ENCODE measurements at places on chromosomes 2 and 18.

DNA sequence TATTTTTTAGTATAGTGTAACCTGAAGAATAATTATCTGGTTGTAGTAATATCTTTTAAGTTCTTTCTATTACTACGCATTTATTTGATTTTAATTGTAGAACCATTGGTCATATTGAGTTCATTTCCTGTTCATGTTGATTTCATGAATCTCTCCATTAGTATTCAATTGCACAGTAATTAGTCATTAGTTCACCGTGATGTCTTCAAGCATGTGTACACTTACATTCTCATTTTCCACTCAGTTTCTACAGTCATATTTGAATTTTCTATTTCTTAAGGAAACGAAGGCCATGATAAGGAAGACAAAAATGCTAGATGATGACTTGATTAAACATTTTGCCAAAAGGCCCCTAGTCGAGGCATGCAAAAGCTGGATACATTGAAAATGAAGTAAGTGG is 333.7 kb upstream of the FANCL start:
- DNase-seq = no peak

DNA sequence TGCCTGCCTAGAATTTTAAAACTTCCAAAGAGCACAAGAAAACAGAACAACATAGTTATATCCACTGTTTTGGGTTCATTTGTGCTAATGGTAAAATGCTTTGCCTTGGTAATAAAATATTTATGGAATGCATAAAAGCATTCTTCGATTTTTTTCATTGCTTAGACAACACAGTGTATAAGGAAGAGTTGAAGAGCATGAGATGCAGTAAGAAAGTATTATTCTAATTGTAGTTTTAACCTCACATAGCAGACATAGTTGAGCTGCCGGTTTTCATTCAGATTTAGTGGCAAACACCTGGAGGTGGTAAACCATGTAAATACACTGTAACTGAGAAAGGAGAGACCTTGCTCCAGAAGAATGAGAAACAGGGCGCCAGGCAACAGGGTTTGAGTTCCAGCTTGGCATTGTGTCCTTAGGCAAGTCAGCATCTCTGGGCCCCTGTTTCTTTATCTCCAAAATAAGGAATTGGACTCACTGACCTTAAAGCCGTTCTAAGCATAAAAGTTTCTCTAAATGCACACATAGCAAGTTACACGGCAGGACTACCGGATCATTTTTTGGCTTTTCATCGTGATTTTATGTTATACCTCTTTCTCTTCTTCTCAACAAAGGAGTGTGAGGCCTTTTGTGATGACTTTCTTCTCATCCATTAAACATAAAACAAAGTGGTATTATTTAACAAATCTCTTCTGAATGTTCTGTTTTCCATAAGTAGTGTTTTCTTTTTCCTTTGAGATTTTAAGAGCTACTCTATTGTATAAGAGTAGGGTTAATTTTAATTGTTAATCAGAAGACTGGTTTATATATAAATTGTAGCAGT is 7.9 kb downstream of the UGP2 start:
- DNase-seq = no peak

GRCh38 chr2:106853631-106854030 is 32.3 kb downstream of the ST6GAL2 start:
- no peak for DNase-seq

DNA sequence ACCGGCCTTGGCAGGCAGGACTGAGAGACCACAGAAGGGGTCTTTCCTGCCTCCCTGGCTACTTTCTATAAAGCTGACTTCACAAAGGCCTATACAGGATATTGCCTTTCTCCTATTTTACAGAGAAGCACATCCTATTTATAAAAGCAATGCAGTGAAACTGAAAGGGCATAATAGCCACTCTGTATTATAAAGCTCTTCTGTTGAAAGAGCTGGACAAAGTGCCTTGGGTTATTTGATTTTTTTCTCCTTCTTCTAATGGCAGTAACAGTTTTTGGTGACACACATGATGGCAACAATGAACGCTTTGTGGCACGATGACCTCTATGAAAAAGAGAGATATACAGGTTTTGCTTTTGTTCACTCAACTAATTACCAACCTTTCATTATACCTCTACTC is 281.1 kb downstream of the ZNF516 start:
- no peak for DNase-seq

DNA sequence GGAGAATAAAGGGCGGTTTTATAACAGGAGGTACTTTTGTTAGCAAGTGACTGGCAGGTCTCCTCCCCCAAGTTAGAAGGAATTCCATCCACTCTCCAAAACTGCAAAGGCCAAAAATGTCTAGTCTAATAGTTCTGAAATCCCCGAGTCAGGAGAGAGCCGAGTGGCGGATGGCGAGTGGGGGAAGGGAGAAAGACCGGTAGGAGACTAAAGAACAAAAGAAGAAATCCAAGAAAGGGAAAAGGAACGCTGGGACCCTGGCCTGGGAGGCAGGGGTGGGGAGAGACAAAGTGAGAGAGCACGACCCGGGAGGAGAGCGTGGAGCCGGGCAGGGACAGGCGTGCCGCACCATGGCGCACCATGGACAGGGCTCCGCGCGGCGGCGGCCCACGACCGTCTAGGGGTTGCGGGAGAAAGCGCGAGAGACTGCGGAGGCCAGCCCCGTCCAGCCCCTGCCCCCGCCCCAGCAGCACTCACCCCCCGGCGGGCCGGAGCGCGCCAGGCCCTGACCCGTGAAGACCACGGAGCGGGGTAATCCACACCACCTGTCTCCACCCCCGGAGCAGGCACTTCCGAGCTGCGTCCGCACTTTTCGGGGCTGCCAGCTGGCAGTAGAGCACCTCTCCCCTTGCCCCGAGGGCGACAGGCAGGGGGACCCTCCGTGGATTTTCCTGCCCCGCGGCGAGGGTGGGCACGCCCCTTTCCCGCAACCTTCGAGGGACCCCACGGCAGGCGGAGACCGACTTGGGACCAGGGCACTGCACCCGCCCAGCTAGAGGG is 1.6 kb downstream of the CDH2 start:
- no peak for DNase-seq

DNA sequence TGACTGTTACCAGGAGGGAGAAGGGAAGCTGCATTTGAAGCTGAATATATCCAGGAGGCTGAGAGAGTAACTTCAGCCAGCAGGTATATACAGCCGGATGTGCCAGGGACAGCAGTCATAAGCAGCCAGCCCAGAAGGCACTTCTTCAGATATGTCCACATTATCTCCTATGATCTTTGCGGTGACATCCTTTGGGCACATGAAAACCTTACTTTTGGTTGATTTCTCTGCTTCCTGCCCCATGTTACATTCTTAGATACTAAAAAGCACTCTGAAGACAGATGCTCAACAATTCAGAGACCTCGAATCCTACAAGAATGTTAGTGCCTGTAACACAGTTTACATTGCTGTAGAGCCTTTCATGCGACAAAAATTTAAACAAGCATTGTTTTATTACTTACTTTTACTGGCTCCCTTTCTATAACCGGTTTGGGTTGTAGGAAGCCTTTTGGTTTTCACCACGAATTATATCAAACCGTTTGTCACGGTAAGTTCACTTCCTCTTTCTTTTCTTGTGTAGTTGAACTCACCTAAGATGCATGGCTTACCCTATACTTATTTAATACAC is 50.3 kb upstream of the TLK1 start:
- peak; percentile 19 for DNase-seq

DNA sequence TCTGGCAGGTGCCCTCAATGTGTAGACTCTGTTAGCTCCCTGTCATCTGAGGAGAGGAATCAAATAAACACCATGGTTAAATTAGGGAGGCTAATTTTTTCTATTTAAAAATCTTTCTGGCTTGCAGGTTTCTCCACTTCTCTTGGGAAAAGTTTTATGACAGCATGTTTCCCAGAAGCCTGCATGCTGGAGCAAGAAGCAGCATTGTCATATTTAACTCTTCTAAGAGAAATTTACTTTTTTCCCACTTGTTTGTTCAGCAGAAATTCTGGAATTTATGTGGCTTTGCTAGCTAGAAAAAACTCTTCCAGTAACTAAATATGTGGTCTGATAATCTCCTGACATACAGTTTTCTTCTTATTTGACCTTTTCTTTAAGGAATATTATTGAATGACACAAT is 230.5 kb downstream of the PARD3B start:
- no peak for DNase-seq

DNA sequence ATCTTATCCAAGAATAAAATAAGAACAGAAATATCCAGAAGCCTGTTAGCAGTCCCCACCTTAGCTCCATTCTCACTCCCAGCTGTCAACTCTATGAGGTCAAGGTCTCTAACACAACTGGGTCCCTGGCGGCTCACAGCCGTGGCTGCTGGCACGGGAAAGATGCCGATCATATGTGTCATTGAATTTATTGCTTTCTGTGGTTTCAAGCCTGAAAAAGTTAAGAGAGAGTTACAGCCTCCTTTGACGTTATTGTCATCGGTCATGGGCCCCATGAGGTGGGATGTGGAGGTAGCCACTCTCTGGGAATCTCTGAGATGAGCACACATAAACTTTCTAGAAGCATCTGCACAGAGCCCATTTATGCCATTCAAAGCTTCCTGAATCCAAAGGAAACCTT is 28.7 kb upstream of the CABLES1 start:
- DNase-seq = peak; percentile 17

DNA sequence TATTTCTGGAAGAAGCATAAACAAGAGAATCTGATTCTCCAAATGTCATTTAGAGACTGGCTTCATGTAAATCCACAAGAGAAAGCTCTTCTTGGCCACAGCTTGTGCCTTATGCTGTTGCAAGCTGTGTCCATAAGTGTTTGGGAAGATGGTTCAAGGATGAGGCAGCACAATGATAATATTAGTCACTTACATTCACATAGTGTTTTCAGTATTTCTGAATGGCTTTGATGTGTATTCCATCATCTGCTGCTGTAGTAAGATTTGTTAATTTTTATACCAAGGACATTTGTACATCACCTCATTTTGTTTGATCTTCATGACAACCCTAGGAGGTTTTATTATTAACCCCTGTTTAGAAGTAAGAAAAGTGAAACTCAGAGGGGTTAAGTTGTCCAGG is 29.9 kb downstream of the CREG2 start:
- DNase-seq = no peak

DNA sequence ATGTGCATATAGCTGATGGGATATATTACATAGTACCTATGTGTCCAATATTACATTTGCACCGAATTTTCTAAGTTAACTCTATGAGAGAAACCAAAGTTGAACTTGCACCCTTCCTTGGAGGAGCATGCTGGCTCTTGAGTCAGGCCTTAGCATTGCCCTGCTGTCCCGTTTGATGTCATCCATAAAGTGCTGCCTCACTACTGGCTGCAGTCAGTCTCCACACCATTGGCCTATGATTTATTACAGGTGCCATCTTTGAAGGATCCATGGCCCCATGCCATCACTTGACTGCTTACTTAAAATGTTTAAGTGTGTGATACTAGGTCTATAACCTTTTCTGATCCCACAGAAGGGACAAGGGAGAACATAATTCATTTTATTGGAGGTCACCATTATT is 249.3 kb upstream of the RBBP8 start:
- DNase-seq = no peak

DNA sequence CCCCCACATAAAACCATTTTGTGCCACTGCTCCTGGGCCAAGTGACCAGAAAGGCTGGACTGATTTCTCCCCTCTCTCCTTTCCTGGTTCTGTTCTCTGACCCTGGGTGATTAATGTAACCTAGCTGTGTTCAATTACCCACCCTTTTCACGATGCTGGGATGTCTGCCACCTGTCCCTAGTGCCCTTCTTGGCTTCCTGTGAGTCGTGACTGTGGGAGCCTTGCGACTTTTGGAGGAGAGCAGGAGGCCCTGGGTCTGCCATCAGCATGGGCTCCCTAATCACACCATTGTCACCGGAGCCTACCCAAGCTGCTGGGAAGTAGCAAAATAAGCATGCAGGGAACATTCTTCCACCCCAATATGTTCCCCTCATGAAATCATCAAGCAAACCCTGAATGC is 38.3 kb downstream of the SRSF7 start:
- DNase-seq = no peak

GRCh38 chr18:32321826-32322225 is 132.0 kb downstream of the MEP1B start:
- no peak for DNase-seq

- no peak for DNase-seq
Observed at GRCh38 chr18:59560556-59560955, 136.7 kb downstream of the CCBE1 start.

- DNase-seq = no peak
Observed at GRCh38 chr2:71516253-71516888, 63.0 kb downstream of the DYSF start.

GRCh38 chr2:239132156-239132709 is 268.6 kb downstream of the HDAC4 start:
- DNase-seq = no peak

GRCh38 chr2:65491381-65491905 is 59.0 kb upstream of the SPRED2 start:
- DNase-seq = no peak

GRCh38 chr18:61820882-61821281 is 71.9 kb downstream of the RNF152 start:
- DNase-seq = no peak

GRCh38 chr2:120547662-120548061 is 188.0 kb upstream of the GLI2 start:
- no peak for DNase-seq

DNA sequence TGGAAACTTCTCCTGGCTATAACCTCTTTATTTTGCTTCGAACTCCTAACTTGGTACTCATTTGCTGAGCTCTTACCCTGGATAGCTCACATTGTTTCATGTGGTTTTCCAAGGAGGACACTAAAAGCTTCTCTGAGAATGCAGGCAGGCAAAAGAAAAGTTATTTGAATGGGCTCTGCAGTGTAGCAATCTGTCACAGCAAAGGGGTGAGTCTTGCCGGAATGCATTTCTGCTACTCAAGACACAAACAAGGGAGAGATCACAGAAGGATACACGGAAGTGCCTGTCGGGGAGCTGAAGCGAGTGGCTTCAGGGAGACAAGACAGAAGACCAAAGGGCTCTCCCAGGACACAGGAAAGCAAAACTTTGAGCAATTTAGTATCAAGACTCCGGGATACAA is 265.4 kb downstream of the SS18 start:
- no peak for DNase-seq
